Gastrocnemius medialis (tissue), 4 donors: ENCODE measurements at places on chromosomes 6 and 20. TPM values are rescaled to one million over a fixed set of nuclear protein-coding genes. Genes with fewer than 3 reads are reported as not detected.

The SMOC2 gene
- 7.2 TPM for total RNA-seq

- no peak for DNase-seq
These were observed 211.3 kb downstream of the ARID1B start for GRCh38 chr6:156988276-156989158.

DNA sequence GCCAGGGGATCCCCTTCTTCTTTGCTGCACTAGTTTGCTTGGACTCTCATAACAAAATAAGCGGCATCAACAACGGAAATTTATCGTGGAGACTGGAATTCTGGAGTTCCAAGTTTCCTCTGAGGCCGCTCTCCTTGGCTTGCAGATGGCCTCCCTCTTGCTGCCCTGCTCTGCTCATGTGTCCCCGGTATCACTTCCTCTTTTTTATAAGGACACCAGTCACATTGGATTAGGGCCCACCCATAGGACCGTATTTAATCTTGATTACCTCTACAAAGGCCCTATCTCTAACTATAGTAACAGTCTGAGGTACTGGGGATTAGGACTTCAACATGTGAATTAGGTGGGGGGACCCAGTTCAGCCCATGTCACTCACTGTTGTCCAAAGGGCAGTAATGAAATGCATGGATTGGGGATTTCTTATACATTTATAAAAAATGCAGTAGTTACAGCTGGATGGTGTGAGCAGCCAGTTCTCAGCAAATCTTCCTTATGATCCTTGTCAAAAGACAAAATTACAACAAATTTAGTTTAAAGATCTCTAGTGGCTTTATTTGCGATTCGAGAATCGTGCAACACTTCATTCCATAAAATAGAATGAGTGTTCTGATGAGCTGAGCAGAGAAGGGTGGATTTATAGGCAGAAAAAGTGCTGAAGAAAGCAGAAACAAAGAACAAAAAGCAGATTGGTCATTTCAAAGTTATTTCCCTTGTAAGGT, 59.3 kb upstream of the AKAP12 start:
- no peak for DNase-seq

GRCh38 chr6:137925141-137925698, 58.2 kb downstream of the TNFAIP3 start:
- DNase-seq, result no peak
